GM12864 (cell line): ENCODE measurements at places on chromosomes 7 and 10.

- DNase-seq = no peak
Measured at GRCh38 chr10:61452151-61452651, 980 bp downstream of the TMEM26 start.

GRCh38 chr7:1641173-1641572 is 28.9 kb upstream of the ELFN1 start:
- no peak for DNase-seq

DNA sequence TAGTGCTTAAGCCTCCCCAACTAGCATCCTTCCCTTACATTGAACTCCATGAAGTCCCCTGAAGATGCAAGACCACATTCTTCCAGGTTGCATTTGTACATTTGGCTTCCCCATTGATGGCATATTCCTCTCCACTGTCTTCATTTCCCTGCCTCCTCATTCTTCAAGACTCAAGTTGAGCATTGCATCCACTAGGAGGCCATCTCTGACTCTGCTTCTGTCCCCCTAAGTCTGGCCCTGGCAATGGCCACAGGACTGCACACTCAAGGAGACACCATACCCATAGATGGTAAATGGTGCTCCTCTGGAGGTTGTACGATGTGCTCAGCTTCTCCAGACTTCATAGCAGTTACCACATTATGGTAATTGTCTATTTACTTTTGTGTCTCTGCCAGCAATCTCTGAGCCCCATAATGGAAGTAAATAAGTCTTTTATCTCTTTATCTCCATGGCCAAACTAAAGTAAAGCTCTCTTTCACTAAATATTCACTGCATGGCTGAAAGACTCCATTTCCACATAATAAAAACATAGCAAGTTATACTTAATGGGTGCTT is 112.6 kb downstream of the PTPRZ1 start:
- no peak for DNase-seq

GRCh38 chr7:22363756-22364422 is 6.9 kb upstream of the RAPGEF5 start:
- no peak for DNase-seq

DNA sequence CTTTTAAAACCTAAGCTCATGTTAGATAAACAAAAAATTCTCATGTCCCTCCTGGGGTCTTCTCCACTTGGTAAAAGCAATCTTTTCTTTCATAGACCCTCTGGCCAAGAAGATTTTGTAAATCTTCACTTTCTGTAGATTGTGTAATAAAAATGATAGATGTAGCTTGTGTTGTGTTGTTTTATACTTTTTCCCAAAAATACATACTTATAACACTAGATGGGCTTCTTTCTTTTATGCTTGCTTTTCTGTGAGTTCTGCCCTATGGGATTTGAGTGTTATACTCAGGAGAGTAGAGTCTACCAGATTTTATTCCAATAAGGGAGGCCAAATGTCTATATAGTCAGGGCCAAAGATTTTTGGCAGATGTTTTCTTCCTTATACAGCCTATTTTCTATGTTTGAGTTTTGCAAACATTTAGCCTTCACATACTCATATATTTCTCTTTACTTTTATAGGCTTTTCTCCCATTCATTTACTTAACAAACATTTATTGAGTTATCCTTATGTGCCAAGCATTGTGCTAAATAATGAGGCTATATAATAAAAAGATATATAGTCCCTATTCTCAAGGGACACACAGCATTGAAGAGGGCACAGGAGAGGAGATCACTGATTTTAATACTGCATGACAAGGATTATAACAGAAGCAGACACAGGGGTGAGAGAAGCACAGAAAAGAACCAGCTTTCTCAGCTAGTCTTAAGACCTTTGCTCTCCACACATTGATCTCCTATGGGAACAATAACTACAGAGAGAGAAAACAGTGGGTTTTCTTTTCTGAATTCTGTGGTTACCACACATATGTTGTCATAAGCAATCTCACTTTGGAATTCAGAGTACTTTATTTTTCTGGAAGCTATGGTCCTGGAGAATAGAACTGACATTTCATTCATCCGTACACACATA is 58.0 kb upstream of the PNLIP start:
- DNase-seq = no peak

- DNase-seq = no peak
Measured at GRCh38 chr10:69208761-69209160, 11.4 kb upstream of the HKDC1 start.

GRCh38 chr10:100576282-100576635 is 40.5 kb downstream of the HIF1AN start:
- no peak for DNase-seq

DNA sequence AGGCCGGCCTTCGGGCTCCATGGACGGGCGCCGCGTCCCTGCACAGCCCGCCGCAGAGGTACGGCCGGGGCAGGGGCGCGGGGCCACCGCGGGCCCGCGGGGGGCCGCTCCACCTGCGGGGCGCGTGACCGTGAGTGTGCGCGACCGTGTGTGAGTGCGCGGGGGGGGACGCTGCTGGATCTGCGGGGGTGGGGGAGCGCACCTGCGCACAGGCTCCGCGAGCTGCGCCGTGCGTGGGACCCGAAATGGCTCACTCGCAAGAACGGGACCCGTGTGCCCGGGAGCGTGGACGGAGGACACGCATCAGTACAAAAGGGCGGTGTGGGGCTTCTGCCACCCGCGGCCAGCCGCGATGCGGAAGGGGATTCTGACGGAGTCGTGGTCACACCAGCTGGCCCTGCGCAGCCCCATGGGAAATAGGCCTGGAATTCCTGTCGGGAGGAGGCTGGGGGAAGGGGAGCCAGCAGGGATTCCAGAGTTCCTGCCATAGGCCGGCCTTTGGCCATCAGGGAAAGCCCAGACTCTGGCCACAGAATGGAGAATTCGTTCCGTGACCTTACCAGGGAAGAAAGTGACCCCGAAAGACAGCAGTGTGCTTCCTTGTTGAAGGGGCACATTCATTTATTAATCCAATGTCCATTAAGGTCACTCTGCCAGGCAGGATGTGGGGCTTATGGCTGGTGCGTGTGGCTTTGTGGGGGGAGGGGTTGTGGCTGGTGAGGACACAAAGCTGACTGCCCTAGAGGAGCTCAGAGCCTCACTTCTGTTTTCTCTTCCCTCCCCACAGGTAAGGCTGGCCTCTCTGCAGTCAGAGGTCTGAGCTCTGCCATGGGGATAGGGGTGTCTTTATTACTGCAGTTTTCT is 494 bp downstream of the REPIN1 start:
- no peak for DNase-seq

- peak; percentile 24 for DNase-seq
Measured at GRCh38 chr7:30412782-30413504, 65.6 kb downstream of the NOD1 start.

- DNase-seq = no peak
Measured at GRCh38 chr7:22546769-22547168, 46.8 kb upstream of the STEAP1B start.

GRCh38 chr10:64430690-64431323 is 909.6 kb downstream of the REEP3 start:
- no peak for DNase-seq

- no peak for DNase-seq
Measured at GRCh38 chr10:62230344-62231121, 38.1 kb downstream of the RTKN2 start.

DNA sequence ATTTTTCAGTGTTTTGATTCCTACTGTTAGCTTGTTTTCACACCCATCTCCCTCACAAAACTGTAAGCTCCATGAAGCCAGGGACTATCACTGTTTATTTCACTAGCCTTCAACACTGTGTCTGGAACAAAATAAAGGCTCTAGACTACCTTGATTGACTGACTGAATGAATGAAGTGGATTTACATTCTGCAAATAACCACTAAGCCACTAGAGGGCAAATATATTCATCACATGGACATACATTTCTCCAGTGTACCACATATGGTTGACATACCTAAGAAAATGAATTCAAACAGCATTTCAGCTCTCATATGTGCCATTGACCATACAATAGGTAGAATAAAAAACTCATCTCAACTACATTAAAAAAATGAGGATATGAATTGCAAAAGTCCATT is 185.9 kb downstream of the RAB11FIP2 start:
- no peak for DNase-seq

DNA sequence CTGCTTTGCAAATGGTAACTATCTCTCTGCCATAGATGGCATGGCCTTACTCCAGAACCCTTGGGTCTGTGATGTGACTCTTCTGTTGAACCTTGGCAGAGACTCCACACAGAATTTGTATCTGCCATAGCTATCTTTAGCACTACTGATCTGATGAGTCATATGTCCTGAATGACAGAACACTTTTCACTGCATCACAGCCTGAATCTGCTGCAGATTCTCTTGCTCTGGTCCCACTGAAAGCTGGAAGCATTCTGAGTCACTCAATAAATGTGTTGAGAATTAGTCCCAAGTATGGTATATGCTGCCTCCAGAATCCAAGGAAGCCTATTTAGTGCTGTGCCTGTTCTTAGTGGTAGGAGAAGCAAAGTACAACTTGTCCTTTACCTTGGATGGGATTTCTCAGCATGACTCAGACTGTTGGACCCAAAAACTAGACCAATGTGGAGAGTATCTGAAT is 39.5 kb upstream of the ANKRD1 start:
- DNase-seq = no peak

DNA sequence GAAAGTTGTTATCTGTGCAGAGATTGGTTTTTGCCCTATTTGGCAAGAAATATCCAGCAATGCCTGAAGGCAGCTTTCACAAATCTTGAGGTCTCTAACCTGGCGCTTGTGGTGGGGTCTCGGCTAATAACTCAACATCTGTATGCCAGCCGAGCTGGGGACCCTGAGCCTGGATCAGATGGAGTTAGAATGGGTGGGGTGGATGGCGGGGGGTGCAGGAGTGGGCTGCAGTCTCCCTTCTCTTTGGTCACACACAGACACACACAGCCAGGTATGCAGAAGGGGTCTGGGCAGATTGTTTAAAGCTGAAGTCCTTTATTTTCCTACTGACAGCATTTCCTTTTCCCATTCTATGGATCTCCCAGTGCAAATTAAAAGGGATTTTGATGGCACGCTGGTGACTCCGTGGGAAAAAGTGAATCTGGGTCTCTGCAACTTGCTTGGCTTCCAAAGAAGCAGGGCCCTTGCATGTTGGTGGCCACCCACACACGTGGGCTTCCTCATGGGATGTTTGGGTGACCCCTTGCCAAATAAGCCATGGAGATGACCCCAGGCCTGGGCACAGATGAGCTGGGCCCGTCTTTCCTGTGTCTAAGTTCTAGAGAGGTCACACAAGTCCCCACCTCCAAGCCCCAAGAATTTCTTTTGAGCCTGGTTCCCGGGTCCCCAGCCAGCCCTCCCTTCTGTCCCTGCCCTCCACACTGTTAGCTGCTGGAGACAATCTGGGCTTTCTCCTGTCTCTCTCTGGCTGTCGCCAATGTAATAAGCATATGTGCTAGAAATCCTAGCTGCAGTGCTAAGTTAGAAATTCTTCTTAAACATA is 39.9 kb upstream of the EMX2 start:
- no peak for DNase-seq

DNA sequence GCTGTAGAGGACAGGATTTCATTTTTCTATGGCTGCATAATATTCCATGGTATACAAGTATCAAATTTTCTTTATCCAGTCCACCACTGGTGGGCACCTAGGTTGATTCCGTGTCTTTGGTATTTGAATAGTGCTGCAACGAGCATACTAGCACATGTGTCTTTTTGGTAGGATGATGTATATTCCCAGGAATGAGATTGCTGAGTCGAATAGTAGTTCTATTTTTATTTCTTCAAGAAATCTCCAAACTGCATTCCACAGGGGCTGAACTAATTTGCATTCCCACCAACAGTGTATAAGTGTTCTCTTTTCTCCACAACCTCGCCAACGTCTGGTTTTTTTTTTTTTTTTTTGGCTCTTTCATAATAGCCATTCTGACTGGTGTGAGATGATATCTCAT is 550.0 kb downstream of the REEP3 start:
- DNase-seq = no peak

GRCh38 chr10:12730809-12731519 is 270.5 kb downstream of the CCDC3 start:
- DNase-seq = no peak

GRCh38 chr10:43257347-43258210 is 9.3 kb downstream of the RASGEF1A start:
- DNase-seq = no peak

GRCh38 chr7:27000496-27000895 is 95.3 kb downstream of the HOXA1 start:
- no peak for DNase-seq

- no peak for DNase-seq
Measured at GRCh38 chr7:85475071-85475470, 288.2 kb upstream of the SEMA3D start.

- no peak for DNase-seq
Measured at GRCh38 chr10:124306520-124306919, 112.2 kb downstream of the OAT start.

DNA sequence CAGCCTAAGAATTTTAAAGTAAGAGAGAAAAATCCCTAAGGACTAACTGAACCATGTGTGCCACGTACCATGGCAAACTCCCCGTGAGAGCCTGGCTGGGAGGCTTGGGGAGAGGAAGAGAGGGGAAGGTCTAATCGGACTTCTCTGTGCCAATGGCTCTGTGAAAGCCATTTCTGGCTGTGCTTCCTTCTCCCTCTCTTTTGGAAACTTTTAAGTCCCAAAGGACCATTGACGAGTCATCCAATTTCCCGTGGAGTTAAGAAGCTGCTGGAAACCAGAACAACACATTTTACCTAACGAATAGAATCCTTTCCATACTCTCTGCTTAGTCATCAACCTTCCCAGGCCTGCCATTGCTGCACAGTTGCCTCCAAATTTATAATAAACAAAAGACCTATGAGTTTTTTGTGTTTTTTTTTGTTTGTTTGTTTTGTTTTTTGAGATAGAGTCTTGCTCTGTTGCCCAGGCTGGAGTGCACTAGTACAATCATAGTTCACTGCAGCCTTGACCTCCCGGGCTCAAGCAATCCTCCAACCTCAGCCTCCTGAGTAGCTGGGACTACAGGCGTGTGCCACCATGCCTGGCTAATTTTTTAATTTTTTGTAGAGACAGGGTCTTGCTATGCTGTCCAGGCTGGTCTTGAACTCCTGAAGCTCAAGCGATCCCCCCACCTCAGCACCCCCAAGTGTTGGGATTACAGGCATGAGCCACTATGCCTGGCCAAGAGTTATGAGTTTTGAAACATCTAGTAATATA is 13.2 kb downstream of the LAMB1 start:
- no peak for DNase-seq

DNA sequence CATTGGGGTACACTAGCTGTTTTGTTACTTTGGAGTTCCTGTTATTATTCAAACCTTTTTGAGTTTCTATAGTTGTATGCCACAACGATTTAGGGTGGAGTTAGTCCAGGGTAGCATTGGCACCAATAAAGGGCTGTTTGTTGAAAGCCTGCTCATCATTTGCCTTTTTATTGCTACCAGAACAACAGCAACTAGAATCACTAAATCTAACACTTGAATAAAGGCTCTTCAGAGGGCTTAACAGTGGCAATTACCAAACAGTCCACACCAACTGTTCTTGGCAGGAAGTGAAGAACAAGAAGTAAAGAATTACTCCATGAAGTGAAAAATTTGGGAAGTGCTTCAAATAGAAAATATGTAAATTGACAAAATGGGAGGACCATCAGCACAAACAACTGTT is 621.4 kb downstream of the PHTF2 start:
- no peak for DNase-seq

DNA sequence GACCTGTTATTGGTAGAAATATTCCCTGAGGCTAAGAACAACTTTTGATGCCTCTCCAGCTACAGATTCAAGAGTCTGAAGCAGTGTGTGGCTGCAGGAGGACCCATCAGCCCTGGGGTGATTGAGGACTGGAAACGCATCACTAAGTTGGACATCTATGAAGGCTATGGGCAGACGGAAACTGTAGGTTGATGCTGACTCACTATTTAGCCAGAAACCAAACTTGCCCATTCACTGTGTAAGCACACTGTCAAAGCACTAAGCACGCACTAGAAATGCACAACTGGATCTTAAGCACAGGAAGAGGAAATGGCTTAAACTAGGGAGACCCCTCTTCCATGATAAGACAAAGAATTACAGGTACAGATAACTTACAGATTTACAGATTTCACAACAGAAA is 20.8 kb downstream of the ACSM6 start:
- no peak for DNase-seq
